Amniotic epithelial cell (primary cell): ENCODE measurements at places on chromosomes 6 and 20.

DNA sequence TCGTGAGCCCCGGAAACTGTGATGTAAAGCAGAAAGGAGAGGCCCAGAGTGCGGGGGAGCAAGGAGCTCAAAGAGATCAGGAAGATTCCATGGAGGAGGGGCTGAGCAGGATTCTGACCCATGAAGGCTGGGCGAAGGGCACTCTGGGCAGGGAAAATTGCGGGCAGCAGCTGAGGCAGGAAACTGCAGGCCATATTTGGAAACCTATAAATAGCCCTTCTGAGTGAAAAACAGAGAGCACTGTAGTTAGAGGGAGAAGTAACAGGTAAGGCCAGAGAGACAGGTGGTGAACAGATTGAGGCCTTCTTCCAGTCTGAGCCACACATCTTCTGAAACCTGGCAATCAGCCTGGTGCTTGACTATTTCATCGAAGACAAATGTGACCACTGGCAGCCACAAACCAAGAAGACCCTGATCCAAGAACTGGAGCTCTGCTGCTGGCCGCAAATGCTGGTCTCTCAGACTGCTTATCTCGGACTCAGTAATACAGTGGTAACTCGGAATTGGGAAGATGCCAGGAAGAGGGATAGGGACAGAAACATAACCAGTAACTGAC is 14.1 kb upstream of the BEND3 start:
- DNase-seq: peak; percentile 56

- DNase-seq: no peak
Observed at GRCh38 chr6:152112491-152113261, 305.2 kb downstream of the ESR1 start.

GRCh38 chr6:53735896-53736295 is 58.9 kb upstream of the LRRC1 start:
- no peak for DNase-seq

GRCh38 chr6:108805611-108806167 is 42.5 kb upstream of the ARMC2 start:
- DNase-seq: no peak

GRCh38 chr20:45010399-45010828 is 44.1 kb downstream of the STK4 start:
- peak; percentile 81 for DNase-seq

- DNase-seq: no peak
Observed at GRCh38 chr20:48451401-48451800, 376.4 kb downstream of the PREX1 start.

DNA sequence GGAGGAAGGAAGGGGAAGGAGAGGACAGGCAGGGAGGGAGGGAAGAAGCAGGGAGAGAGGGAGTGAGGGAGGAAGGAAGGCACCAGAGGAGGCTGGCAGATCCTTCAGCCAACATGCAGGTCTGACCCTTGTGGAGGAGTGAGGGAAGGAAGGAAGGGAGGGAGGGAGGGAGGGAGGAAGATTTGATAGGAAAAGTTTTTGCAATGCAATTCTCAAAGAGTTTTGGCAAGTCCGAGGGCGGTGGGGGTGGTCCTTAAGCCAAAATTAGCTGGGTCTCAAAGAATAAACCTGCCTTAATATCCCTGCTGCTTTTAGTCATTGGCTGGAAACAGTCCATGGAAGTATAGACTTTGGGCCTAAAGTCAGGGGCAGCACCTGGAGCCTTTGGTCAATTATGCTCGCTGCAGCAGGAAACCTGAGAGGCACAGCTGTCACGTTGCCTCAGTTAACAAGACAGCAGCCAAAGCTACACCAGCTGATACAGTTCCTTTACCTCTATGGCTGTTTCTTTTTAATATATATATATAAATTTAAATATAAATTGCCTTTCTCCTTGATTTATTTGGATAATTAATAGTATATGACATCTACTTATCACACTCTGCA is 115.7 kb upstream of the RALGAPA2 start:
- no peak for DNase-seq

GRCh38 chr6:19865178-19865577 is 28.0 kb downstream of the ID4 start:
- DNase-seq: no peak

GRCh38 chr20:53028337-53029007 is 56.3 kb downstream of the TSHZ2 start:
- DNase-seq: no peak

- DNase-seq: no peak
Observed at GRCh38 chr6:139144490-139145085, 9.7 kb downstream of the HECA start.

DNA sequence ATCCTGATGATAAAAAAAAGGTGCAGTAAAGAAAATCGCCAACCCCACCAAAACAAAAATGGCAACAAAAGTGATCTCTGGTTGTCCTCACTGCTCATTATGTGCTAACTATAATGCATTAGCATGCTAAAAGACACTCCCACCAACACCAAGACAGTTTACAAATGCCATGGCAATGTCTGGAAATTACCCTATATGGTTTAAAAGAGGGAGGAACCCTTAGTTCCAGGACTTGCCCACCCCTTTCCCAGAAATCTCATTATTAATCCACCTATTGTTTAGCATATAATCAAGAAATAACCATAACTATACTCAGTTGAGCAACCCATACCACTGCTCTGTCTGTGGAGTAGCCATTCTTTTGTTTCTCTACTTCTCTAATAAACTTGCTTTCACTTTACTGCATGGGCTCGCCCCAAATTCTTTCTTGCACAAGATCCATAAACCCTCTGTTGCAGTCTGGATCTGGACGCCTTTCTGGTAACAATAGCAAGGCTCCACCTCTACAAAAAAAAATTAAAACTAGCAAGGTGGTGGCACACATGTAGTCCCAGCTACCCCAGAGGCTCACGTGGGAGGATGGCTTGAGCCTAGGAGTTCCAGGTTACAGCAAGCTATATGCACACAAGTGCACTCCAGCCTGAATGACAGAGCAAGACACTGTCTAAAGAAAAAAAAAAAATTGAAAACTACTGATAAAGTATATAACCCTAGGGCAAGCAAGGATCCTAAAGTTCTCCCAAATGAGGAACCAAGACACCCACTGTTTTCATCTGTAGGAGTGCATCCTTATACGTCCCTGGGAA is 278.8 kb upstream of the JARID2 start:
- no peak for DNase-seq

- DNase-seq: peak; percentile 81
Observed at GRCh38 chr20:5195655-5196054, 68.8 kb downstream of the CDS2 start.

GRCh38 chr6:138590796-138591709 is 91.8 kb upstream of the NHSL1 start:
- DNase-seq: peak; percentile 59

- no peak for DNase-seq
Observed at GRCh38 chr20:3311623-3312022, 72.6 kb upstream of the SLC4A11 start.

- no peak for DNase-seq
Observed at GRCh38 chr6:39143238-39143930, 28.4 kb upstream of the SAYSD1 start.

GRCh38 chr20:3312940-3313682 is 74.1 kb upstream of the SLC4A11 start:
- peak; percentile 94 for DNase-seq

DNA sequence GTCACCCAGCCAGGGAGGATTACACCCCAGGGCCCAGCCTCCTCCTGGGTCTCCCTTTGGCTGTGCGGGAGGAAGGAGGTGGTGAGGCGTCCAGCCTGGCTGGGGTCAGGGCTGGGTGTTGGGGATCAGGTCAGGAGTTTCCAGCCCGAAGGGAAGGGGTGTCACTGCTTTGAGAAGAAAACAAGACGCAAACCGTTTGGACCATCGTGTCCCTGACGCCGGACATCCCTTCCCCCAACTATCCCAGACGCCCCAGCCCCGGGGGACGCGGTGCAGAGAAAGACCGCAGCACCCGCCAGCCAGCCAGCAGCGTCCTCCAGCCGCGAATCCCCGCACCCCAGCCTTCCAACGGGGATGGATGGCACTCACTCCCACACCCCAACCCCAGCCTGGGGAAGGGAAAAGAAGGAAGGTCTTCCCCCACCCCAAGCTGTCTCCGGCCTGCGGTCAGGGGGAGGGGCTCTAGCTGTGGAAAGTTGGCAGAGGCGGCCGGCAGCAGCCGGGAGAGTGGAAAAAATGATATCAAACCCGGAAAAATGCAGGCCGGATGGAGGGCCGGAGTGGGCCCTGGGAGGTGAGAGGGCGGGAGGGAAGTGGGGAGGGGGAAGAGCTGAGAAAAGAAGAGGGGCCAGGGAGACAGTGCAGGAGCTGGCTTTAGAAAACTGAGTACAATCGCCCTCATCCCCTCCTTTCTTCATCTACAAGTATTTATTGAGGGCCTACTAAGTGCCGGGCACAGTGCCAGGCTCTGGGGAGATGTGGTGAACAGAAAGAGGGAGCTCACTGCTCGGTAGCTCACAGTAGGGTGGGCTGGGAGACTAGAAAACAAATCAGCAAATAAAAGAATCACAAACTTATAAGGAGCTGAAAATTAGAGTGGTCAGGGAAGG is 10.6 kb downstream of the REM1 start:
- peak; percentile 72 for DNase-seq

DNA sequence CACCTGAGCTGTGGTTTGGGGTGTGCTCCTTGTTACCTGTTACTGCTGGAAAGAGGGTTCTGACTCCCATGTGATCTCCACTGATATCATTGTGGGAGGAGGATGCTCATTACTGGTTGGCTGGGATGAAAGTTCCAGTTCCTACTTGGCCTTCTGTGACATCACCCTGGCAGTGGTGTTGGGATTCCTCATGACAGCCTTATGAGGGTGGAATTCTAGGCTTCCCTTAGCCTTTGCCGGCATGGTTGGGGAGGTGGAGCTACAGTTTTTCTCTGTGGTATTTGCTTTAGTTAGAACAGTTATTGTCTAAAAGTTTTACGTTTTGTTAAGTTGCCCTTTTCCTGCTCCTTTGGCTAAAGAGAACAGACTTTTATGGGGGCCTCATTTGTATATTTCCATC is 112.1 kb downstream of the AFG1L start:
- no peak for DNase-seq

DNA sequence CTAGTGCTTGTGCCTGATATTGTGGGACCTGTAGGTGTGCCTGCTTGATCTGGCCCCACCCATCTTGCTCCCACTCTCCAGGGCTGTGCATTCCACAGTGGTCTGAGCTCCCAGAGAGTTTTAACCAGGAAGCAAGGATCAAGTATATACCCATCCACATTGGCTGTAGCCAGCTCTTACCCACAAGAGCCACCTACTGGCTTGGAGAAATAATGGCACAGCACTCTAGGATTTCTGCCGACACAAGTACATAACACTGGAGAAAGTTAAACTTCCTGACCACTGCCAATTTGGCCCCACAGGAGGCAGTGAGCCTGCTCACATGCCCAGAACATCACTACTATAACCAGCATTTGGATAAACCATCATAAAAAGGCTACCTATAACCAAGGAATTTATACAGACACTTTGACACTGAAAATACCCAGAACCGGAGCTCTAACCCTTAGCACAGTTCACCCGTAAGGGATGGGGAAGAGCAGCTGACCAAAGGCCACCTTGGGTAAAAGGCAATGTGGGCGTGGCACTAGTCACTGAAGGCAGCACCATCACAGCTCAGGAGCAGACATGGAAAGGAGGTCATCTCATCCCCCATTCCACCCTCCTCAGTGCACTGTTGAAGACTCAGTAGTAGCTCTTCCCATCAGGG is 440.4 kb downstream of the BTBD3 start:
- DNase-seq: peak; percentile 31

- DNase-seq: no peak
Observed at GRCh38 chr20:911882-912600, 4.1 kb downstream of the ANGPT4 start.

GRCh38 chr6:41996997-41997396 is 53.3 kb upstream of the TAF8 start:
- no peak for DNase-seq

- no peak for DNase-seq
Observed at GRCh38 chr6:1617466-1618310, 8.0 kb downstream of the FOXC1 start.

DNA sequence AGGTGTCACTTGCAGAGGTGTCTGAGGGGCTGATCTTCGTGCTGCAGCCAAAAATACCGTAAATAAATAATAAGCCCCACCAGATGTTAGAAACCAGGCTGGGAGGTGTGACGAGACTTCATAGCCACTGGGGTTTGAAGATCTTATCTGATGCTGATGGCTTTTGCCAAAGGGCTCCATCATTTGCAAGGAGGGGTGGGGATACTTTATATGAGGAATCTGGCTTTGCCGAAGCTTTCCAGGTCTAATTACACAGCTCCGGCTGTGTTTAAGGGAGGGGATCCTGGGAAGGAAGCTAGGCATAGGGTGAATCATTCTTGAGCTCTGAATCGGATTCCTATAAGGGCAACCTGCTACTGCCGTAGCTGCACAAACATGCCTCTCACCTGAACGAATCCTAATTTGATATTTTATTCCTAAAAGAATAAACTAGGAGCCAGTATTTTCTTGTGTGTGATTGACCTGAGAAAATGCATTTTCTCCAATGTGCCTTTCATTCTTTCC is 249.6 kb downstream of the SOD2 start:
- DNase-seq: no peak

DNA sequence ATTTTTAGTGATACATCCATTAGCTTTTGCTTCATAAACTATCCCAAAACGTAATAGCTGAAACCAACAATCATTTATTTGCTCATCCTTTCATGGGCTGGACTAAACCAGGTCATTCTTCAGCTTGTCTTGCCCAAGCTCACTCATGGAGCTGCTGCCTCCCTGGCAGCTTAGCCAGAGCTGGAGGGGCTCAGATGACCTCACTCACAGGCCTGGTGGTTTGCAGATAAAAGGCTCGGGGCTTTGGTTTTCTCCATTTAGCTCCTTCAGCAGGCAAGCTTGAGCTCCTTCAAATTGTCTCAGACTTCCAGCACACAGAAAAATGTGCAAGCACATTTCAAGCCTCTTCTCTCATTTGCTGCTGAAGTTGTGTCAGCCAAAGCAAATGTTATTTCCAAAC is 139.1 kb downstream of the BTBD3 start:
- DNase-seq: peak; percentile 87

DNA sequence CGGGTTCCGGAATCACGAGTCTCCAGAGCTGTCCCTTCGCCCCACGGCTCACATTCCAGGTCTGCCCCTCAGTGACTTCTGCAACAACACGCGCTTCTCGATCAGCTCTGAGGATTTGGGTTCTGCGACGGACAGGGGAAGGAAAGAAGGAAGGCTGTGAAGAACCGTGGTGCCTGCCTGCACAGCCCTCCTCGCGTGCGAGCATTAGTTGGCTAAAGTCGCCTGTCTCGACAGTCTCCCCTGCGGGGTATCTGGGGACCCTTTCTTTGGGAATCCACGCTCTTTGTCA is 23.1 kb downstream of the VPS52 start:
- no peak for DNase-seq

DNA sequence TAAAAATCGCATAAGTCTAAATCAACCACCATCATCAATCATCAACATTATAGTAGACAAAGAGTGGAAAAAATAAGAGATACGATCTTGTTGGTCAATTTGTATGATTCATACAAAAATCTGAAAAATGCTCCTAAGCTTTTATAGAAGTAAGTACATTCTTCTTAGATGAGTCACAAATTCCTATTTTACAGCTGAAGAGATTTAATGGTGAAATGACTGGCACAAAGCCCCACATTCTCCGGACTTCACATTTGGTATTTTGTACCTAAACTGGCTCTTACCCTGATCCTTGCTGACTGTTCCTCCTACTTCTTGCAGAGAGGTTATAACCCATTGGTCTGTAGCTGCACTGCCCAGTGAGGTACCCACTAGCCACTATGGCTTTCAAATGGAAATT is 29.9 kb upstream of the PREP start:
- DNase-seq: peak; percentile 85
